ENCODE measurements at places on chromosomes 3 and 15.

- DNase-seq: no peak
Observed at GRCh38 chr3:129690963-129691362, 84.5 kb upstream of the PLXND1 start.

DNA sequence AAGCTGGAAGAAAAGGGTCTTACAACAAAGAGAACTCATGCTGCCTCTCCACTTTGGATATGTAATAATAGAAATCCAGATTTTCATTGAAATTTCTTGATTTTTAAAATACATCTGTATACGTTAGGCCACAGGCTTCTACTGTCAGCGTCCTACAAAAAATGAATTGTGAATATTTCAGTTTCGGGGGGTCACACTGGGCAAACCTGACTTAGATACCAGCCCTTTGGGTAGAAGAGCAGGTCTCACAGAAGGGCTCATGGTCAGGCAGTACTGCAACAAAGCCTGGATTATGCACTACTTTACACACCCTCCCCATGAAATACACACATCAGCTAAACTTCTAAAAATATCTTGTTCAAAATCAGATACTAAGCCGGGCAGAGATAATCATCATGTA, 294.5 kb downstream of the FHIT start:
- DNase-seq: no peak

DNA sequence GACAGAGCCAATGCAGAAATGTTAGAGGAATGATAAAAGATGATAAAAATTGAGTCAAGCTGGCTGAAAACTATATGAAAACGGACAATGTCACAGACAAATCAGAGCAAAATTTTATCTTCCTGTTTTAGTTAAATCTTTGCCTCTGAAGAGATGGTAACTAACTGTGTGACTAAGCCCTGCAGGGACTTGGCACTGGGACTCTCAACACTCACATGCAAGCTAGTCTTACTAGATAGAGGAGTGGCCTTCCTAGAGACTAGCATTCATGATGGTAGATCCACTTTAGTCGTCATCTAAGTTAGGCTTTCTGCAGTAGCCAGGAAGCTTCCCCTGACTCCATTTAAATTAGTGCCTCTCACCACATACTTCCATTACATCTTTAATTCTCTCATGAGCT, 4.1 kb downstream of the CCDC191 start:
- no peak for DNase-seq

GRCh38 chr3:62604298-62604697, 230.9 kb upstream of the FEZF2 start:
- no peak for DNase-seq

- no peak for DNase-seq
Observed at GRCh38 chr3:178233371-178234071, 302.7 kb upstream of the KCNMB2 start.

DNA sequence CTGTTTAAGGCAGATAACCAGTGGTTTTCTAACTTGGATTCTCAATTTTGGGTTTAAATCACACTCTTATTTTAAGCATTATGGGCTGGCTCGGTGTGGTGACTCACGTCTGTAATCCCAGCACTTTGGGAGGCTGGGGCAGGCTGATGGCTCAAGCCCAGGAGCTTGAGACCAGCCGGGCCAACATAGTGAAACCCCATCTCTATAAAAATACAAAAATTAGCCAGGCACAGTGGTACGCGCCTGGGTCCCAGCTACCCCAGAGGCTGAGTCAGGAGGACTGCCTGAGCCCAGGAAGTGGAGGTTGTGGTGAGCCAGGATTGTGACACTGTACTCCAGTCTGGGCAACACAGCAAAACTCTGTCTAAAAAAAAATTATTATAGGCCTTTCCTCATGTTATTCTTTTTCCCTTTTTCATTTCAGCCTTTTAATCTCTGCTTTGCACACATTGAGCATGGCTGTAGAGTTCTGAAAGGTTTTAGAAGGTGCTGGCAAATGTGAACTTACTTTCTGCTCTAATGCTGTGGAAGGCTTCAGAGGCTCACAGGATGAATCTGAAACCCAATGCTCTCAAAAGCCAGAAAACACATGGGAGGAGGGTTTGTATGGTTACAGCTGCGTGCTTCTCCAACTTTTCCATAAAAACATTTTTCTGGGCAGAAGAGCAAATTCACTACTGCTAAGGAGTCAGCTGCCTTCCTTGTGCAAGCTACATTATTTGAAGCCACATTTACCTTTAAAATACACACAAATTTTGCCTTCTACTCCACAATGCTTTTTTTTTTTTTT, 32.5 kb downstream of the CHAC1 start:
- no peak for DNase-seq

GRCh38 chr3:52245322-52246263, at the start of gene PPM1M:
Gene PPM1M, plus strand, starts transcription at chr3:52245759. Its CDS starts 66 bp downstream, at chr3:52245825.
- no peak for DNase-seq

DNA sequence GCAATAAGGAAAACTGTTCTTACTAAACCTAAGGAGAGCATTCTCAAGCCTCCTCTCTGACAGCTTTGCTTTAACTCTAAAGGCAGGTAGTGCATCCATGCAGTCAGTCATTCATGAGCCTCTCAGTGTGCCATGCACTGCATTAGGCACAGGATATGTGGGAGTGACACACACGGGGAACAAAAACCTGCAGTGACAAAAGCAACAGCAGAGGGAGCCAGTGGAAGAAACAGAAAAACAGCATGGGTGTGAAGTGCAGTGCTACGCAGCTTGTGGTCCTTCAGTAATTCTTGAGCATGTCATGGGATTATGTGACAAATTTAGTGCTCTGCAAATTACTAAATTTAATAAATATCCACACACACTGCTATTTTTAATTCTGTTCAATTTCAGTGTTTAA, 230.7 kb downstream of the BBX start:
- DNase-seq: no peak

DNA sequence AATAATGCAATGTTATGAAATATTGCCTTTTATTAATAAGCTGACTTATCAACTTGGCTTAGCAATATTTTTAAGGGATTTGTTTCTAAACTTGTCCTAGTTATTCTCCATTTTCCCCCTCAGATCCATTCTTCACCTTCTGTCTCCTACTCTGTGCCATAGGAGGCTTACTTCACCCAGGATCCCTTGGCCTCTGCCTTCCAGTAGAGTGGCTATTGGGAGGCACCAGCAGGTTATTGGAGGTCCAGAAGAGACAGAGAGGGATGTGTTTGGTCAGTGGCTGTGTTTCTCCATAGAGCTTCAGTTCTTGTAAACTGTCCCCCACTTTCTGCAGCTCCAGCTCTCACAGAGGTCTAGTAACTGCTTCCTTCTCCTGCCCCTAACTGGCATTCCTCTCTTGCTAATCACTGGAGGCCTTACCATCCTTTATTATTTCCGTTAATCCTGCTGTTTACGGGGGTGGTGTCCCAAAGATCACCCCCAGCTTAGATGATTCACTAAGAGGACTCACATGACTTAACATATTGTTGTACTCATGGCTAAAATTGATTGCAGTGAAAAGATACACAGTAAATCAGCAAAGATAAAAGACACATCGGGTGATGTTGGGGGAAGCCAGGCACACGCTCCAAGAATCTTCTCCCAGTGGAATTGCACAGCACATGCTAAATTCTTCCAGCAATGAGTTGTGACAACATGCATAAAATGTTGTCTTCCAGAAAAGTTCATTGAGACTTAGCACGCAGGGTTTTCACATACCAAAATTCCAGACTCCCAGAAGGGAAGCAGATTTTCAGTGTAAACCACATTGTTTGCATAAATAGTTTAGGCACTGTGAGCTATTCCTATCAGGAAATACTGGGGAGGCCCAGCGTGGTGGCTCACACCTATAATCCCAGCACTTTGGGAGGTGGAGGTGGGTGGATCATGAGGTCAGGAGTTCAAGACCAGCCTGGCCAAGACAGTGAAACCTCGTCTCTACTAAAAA, 67.5 kb downstream of the RPL22L1 start:
- peak; percentile 88 for DNase-seq

DNA sequence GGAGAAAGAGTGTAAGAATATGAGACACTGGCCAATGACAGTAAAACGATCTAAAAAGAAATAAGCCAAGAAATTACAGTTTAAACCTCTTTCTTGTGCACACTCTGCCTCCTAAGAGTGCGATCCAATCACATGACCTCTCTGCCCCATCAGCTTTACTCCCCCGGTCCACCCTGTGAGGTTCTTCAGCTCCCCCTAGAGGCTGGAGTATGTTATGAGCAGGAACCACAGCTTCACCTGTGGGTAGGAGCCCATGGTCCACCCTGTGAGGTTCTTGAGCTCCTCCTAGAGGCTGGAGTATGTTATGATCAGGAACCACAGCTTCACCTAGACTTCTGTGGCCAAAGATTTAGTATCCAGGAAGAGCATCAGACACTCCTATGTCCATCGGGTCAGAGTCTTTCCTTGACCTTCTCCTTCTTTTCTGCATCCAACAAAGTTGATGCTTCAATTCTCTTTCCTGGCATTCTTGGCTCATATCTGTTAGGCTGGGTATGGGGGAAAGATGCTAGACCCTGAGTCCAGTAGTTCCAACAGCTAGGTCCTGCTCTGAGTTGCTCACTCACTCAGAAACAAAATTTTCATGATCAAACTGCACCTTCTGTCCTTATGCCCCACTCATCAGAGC, 164.0 kb downstream of the MINAR1 start:
- DNase-seq: peak; percentile 19

- DNase-seq: no peak
Observed at GRCh38 chr3:31157047-31157694, 262.7 kb upstream of the GADL1 start.

- no peak for DNase-seq
Observed at GRCh38 chr15:61796056-61796455, 264.2 kb downstream of the VPS13C start.

DNA sequence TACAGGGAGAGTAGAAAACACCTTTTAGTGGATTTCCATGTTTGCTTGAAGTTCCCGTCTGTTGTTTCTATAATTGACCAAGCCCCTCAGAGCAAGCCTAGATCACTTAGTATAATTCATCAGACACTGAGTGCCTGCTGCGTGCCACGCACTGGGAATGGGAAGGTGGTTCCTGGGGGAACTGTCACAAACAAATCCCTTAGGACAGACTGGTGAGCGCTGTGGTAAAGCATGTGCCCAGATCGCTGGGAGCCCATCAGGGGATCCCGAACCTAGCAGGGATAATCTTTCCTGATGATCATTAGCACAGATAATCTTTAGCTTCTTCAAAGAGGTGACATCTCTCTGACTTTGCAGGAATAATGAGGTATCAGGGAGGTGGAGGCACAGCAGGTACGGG, 9.6 kb downstream of the MRPS11 start:
- no peak for DNase-seq

DNA sequence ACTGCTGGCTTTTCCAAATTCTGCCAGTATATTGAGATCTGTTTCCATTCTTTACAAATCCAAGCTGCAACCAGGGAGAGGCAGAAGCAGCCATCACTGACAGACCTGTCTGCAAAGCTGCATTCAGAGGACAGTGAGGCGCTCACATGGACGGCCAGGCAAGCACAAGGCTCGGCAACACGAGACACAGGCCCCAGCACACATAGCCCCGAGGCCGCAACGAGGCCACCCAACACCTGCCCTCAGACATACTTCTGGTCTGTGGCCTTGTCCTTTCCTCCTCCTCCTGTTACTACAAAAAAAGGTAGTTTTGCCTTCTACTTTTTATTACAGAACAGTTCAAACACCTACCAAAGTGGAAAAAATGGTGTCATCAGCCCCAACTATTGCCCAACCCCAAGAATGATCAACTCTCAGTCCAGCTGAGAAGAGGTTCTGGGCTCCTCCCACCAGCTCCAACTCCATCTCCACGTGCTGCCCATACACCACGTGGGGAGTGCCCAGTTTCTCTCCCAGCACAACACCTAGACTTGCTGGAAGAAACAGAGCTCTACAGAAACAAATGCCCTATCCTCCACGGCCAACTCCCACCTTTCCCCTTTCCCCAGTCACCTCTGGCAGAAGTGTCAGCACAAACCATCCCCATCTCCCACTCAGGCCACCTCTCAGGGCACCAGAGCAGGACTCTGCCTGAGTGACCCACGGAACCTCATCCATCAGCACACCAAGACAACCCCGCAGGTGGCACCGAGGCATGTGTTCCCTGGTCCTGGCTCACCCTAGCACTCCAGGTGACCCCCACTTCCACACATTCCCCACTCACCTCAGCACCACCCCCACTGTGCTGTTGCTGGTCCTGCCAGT, 7.4 kb downstream of the ZXDC start:
- no peak for DNase-seq

All from non-pigmented ciliary epithelial cell (primary cell).